Hepatic stellate cell (primary cell): ENCODE measurements at places on chromosomes 12 and 14.

DNA sequence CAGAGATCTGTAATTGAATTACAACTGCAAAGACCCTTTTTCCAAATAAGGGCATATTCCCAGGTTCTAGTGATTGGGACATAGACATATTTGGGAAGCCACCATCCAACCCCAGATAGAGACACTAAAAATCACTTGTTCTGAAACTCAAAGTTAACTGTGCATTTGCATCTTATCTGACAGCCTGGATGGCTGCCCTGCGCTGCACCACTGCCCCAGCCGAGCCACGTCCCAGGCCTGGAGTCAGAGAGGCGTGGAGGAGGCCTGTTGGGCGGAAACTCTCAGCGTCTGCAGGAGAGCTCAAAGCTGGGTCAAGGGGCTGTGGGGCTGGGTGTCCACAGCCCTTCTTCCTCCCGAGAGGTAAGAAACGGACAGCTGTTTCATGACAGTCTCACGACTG is 124.4 kb downstream of the RIMBP2 start:
- DNase-seq: no peak

- no peak for DNase-seq
Measured at GRCh38 chr12:27952510-27952909, 20.0 kb downstream of the PTHLH start.

GRCh38 chr12:102958830-102959176 is 1.3 kb downstream of the ASCL1 start:
- no peak for DNase-seq

GRCh38 chr14:101980700-101981099 is 16.3 kb downstream of the DYNC1H1 start:
- peak; percentile 81 for DNase-seq

GRCh38 chr12:76144245-76144549 is 59.7 kb upstream of the NAP1L1 start:
- no peak for DNase-seq
